ENCODE measurements at places on chromosomes 11 and 22.

DNA sequence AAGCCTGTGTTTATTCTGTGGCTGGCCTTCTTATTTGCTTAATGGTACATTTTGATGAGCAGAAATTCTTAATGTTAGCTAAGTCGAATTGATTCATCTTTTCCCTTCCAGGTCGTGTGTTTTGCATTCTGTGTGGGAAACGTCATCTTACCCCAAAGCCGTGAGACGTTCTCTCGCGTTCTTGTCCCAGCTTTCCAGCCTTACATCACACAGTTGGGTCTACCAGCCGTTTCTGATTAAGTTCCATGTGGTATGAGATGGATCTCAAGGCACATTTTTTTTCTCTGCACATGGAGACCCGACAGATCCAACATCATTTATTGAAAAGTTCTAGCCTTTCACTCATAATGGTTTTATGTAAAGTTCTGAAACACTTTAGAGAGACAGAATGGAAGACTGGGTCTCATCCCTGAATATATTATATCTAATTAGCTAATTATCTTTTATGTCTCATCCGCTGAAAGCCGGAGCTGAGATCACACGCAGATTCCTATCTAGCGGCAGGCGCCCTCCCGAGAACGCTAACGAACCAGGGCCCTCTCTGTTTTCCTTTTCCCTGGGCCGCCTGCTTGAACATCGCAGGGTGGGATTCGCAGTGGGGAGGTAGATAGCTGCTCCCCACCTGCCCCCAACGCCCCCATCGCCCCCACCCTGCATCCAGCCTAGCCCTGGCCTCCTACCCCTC, 1162.2 kb downstream of the BRD1 start:
- no peak for DNase-seq

- DNase-seq = no peak
These were observed 48.4 kb upstream of the POLD3 start for GRCh38 chr11:74543991-74544390.

GRCh38 chr11:117795638-117796455, 1.2 kb downstream of the DSCAML1 start:
- DNase-seq = no peak

DNA sequence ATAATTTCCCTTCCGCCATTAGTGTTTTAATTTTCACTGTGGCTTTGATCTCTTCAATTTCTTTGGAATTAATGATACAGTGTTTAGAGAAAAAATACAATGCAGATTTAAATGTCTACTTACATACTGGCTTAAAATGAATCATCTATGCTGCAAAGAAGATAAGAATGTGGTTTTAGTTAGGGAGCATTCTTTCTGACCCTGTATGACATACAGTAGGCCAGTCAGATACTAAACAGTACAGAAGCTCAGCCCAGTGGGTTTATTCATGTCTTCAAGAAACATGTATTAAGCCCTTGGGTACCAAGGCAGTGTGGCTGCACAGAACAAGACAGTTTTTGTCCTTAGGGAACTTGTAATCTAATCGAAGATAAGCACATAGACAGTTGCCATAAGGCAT, 268.8 kb downstream of the DDX10 start:
- no peak for DNase-seq

DNA sequence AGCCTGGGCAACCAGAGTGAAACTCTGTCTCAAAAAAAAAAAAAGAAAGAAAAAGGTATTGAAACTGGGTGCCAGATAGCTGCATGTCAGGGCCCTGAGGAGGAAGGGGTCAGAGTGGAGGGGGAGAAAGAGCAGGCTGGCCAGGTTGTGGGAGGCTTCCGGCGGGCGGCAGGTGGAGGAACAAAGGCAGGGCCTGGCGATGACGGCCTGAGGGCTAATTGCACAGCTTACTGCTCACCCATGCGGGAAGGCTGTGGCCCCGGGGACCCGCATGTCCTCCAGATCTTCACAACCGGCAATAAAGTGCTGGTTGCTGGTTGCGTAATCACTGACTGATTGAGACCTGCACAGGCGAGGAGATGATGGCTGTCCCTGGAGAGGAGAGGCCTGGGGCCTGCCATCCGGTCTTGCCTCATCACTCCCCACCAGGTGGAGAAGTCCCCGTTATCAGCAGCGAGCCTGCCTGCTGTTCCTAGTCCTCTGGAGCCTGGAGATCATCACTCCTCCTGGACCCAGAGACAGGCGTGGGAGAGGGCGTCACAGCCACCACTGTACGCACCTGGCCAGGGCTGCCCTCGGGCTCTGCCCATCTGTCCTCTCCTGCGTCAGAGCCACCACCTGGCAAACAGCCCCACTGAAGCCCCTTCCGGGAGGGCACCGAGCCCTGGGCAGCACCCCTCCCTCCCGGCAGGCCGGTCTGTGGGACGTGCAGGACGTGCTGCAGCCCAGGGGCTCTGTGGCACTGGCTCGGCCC, 18.7 kb downstream of the H19 start:
- DNase-seq = no peak

Data from NCI-H1092 treated with DMSO at 0.1 percent for 48 hours (cell line).